Uterine smooth muscle cell (primary cell): ENCODE measurements at places on chromosomes 1 and 21. TPM values are rescaled to one million over a fixed set of nuclear protein-coding genes. Genes with fewer than 3 reads are reported as not detected.

CPLANE2 gene
- total RNA-seq: 10.1 and 14.4 TPM in 2 replicates

FCRL5 gene
- total RNA-seq: not detected in 2 replicates

C1orf105 gene
- not detected in 2 replicates for total RNA-seq

PRELP gene
- total RNA-seq: 0.33 and 1.9 TPM in 2 replicates

SPRR2A gene
- not detected in 2 replicates for total RNA-seq

IL19 gene
- not detected in 2 replicates for total RNA-seq

ADAMTS5 gene
- 4.0 and 4.2 TPM in 2 replicates for total RNA-seq

MORN1 gene
- 13.7 and 19.6 TPM in 2 replicates for total RNA-seq

DDR2 gene
- 230 and 316 TPM in 2 replicates for total RNA-seq

TNNT2 gene
- total RNA-seq: 0.11 TPM in 1 of 2 replicates, not detected in the other

FCGR2B gene
- not detected in 2 replicates for total RNA-seq

ZNF648 gene
- not detected in 2 replicates for total RNA-seq

CREB3L4 gene
- total RNA-seq: 7.7 and 10.4 TPM in 2 replicates

DIO1 gene
- total RNA-seq: not detected in 2 replicates

PCP4L1 gene
- not detected in 2 replicates for total RNA-seq

NUDC gene
- 27.2 and 44.3 TPM in 2 replicates for total RNA-seq

FNDC5 gene
- 0.22 and 1.9 TPM in 2 replicates for total RNA-seq

RXFP4 gene
- total RNA-seq: 0.11 and 0.12 TPM in 2 replicates

PLA2G5 gene
- total RNA-seq: not detected in 2 replicates

FOXD3 gene
- not detected in 2 replicates for total RNA-seq

ALG14 gene
- 2.9 TPM in 2 replicates for total RNA-seq

LCE2C gene
- not detected in 2 replicates for total RNA-seq

FCRL1 gene
- not detected in 2 replicates for total RNA-seq

RERE gene
- 35.5 and 42.5 TPM in 2 replicates for total RNA-seq
